ENCODE measurements at places on chromosomes 3 and 15.

DNA sequence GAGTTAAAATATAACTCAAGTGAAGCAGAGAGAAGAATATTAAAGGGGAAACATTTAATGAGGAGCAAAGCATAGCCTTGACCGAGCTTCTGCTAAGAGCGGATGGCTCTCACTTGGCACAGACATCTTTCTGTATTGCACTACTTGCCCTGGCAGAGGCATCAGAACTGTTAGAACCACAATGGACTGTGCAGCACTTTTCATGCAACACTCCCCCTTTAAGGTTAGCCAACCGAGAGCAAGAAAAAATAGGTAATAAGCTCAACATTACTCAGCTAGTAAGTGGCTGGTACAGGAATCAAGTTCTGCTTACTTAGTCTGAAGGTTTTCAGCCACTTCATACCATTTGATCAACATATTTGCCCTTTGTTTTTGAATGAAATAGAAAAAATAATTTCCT, 33.7 kb downstream of the CRTC3 start:
- DNase-seq = no peak

GRCh38 chr3:8868996-8869395, 94.3 kb downstream of the RAD18 start:
- DNase-seq = no peak

DNA sequence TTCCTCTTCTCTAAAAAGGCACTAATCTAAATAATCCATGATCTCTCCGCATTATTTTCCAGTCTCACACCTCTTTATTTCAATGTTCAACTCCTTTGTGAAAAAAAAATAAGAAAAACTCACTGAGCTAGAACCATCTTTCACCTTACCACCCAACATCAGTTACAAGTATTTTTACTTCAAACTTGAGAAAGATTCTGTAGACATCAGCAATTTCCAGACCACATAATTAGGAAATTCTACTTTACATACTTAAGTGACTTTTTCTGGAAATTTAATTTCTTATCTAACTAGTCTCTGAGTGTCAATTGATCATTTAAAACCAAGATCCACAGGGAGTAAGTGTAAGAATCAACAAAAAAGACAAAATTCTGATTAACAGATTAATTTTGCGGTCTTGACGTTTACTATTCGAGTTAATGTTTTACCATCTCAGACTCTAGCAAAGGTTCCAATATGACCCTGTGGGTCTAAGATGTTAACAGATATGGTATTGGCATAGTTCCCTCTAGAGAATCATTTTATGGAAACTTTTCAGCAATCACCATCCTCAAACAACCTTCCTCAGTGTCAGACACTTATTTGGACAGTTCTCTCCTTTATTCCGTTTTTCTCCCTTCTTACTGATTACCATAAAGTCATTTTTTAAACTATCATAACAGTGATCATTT, 5.1 kb downstream of the ATP13A3 start:
- DNase-seq = no peak

GRCh38 chr3:64972793-64973192, 285.0 kb upstream of the ADAMTS9 start:
- no peak for DNase-seq

DNA sequence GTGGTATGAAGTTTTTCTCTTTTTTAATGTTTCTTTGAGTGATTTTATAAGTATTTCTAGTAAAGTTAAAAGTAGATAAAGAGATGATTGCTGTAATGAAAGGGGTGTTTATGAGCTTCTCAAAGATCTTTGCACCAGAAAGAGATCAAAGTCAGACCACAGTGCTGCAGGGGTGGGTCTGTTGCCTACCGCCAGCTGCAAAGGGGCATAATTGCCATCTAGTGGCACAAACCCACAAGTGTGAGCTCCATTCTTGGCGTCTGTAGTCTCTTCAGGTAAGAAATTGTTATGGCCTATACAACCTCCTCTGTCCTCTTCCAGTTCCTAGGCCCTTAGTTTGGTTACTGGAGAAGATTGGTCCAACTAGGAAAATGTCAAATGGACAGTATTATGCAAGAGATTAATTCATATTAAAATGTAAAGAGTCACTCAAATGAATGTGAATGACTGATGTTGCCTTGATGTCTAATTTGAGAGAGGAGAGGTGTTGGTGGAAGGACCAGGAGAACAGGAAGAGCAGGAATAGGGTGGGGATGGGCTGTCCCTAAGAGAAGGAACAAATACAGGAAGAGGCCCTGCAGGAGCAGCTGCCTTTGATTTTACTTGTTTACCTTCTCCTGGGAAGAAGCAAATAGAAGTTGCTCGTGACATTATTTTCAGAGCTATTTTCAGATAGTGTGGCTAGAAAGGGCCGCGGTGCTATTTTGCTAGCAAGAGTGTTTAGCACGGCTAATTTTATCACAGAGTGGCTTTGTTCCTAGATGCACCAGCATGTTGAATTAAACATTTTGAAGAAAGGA, 53.0 kb upstream of the GSK3B start:
- DNase-seq = no peak

- no peak for DNase-seq
Measured at GRCh38 chr3:108301695-108302404, 5.5 kb downstream of the HHLA2 start.

GRCh38 chr3:157274644-157275137, 114.7 kb upstream of the CCNL1 start:
- DNase-seq = no peak

DNA sequence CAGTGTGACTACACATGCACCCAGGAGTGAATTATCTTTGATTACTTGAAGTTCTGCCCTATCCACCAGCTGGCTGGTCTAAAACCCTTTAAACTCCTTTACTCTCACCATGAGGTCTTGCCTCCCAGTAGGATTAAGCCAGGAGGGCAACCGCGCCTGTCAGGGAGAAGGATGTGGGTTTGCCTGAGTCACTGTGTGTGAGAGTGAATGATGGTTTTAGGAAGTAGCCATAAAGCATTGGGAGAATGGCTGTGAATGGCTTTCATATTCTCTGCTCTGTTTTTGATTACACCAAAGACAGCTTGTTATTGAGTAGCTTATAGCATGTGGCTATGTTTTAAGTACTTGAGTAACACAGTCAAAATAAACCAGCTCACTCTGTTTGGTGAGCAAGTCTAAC, 637.7 kb upstream of the TBL1XR1 start:
- DNase-seq = no peak

GRCh38 chr15:60464836-60465630, 13.9 kb downstream of the ICE2 start:
- no peak for DNase-seq

DNA sequence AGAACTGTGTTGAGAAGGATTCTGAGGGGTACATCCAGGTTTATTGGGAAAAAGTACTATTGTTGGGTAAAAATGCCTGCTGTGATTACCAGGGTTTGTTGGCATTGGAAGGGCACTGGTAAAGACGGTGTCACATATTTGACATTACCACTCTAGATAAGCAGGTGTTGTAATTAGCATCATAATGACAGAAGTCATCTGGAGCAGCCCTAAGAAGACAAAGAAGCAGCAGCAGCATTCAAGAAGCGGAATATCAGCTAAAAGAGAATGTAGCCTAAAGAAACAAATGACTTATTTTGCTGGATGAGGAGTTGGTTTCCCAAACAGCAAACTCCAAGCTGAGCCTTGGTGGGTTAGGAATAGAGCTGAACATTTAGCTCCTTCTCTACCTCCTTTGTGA, 30.5 kb upstream of the ZFAND6 start:
- DNase-seq = no peak

DNA sequence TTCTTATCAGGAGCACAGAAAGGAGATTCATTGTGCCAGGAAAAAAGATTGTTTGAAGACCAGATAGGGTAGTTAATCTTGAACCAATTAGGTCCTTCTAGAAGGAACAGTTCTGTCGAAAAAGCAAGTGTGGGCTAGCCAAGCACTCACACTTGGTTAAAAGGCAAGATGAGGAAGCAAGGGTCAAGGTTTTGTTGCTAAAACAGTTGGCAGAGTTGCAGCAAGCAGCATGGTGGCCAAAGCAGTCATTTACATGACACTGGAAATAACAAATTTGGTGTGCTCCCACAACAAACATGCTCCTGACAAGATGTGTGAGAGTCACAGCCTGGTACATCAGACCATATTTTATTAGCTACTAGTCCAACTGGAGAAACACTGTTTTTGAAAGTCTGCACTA, 228.0 kb upstream of the CFAP20DC start:
- DNase-seq = no peak

DNA sequence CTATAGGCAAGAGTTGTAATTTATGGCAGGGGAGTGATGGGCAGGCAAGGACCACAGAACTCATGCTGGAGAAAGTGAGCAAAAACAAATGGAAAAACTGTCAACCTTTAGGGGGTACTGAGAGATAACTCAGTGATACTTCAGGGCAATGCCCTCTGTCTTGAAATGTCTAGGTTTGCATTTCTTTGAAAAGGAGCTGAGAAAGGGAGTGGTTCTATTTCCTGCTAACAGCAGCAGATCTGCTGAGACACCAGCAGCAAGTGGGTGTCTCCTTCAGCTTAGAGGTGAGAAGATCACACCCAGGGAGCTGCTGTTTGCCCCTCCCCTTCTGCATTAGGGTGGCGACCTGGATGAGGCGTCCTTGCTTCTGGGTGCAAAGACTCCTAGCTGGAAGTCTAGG, 42.3 kb upstream of the XIRP1 start:
- no peak for DNase-seq
